Placental pericyte (primary cell): ENCODE measurements at places on chromosomes 7 and 10. TPM values are rescaled to one million over a fixed set of nuclear protein-coding genes. Genes with fewer than 3 reads are reported as not detected.

Gene GRB10
- total RNA-seq: 30.5 and 41.8 TPM in 2 replicates

Gene JMJD1C
- 97.8 and 144 TPM in 2 replicates for total RNA-seq

Gene VWA2
- total RNA-seq: 0.43 and 1.5 TPM in 2 replicates

Gene OR2A5
- not detected in 2 replicates for total RNA-seq
